ENCODE measurements at places on chromosomes 12 and 14.

DNA sequence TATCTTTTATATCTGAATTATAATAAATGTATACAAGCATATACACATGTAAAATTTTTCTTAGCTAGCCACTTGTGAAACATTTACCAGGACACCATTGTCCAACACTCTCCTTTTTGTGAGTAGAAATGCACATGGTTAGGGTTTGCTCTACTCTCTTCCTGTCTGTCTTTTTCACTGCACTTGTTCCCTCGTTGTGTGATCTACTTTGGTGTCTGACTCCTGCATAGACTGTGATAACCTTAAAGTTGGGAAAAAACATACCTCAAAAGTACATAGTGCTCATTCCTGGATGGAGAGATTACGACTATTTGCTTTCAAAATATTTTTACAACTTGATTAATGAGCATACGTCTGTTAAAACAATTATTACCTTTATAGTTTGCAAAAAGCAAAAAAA lies 294.1 kb upstream of the FLRT2 start:
- no peak for DNase-seq

- DNase-seq, result no peak
These were observed 158.3 kb downstream of the ADGRD1 start for GRCh38 chr12:131112021-131112420.

DNA sequence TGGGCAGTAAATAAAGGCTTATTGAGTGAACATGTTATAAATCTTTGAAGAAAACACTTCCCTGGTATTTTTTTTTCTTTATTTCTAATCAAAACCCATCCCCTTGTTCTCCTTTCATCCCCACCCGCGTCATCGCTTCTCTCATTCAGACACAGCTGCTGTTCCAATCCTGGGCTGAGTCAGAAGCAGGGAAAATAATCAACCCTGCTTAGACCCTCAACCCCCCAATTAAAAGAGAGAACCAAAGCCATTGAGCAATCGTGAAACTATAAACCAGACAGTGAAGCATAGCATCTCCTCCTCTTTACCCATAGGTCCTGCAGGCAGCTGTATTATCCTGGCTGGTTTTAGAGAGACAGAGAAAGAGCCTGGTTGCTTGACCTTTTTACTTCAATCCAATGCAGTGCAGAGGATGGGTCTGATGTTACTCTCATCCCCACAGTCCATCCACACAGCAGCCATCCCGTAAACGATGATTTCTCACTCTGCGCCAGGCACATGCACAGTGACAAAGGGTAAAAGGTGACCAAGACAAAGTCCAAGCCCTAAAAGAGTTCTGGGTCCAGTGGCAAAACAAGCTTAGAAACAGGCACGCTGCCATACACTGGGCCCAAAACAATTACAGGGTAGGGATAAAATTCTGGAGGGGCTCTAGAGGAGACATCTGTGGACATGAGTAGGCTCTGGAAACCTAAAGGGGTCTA lies 238.3 kb downstream of the GALC start:
- no peak for DNase-seq

DNA sequence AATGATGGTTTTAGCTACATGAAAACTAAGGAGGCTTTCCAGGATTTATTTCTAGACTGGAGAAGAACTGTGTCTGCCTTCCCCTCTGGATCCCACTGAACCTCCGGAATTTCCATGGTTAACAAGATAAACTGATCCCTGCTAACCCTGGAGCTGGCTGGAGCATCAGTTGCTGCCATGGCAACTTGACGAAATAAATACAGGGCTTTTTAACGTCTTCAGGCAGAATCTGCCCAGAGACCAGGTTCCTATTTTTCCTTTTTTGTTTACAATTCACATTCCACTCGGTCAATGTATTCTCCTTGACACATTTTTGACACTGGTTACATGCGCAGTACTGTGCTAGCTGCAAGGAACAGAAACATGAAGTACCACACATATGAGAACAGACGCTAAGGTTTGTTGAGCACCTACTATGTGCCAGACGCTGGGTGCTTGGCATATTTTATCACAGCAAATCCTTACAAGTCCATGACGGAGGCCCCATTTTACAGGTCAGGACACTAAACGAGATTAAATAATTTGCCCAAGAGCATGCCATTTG lies 1.7 kb downstream of the C14orf132 start:
- no peak for DNase-seq

DNA sequence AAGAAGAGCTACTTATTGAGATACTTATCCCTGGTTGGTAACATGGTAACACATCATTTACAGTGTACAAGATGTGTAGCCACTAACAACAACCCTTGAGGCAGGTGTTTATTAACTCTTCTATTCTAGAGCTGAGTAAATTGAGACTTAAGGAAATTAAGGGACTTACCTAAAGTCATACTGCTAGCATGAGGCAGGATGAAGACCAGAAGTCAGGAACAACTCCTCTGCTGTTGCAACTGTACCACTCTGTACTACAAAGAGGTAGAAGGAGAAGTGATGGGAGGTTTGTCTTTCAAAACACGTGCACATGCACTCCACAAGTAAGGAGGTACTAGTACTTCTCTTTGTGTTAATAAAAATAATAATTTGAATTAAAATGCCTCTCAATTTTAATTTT lies 79.9 kb downstream of the LLPH start:
- no peak for DNase-seq

GRCh38 chr12:116152268-116152667 lies 125.2 kb downstream of the MED13L start:
- no peak for DNase-seq

- DNase-seq, result no peak
These were observed 8.8 kb downstream of the RASSF3 start for GRCh38 chr12:64618953-64619590.

GRCh38 chr14:69968681-69969080 lies 89.5 kb downstream of the SMOC1 start:
- DNase-seq, result no peak

DNA sequence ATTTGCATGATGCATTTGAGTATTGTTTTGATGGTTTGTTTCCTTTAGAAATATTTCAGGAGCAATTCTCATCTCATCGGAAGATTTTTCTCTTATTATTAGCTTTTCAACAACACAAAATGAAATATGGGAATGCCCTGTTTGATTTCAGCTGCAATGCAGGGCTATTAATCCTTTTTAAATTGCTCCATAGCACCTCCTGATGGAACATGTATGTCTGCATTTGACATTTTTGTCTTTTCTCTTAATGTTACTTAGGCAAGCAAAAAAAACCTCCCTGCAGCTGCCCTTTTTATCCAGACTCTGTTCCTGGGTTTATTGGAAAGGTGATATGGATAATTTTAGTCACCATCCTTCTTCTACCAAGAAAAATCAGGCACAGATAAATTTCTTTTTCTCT lies 895.8 kb downstream of the RPS29 start:
- no peak for DNase-seq

DNA sequence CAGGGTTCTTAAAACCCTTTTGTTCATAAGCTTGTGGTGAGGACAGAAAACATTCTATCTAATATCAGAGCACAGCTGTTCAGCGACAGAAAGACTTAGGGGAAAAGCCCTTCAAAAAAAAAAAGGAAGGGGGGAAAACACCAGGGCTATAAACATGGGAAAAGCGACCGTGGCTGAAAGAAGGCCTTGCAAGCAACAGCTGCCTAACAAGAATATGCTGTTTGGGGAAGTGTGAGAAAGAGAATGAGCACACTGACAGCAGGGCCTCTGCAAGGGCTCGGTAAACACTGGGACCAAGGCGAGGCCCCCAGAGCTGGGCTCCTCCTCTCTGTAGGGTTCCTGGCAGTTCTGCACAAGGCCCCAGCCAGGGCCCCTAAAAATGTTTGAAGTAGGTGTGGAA lies 27.4 kb upstream of the CCND2 start:
- no peak for DNase-seq

Measured in activated gamma-delta T cell treated with anti-CD3 and anti-CD28 coated beads, Interleukin-2, amount 50 U/mL, for 16 hours (primary cell).